Omental fat pad (tissue), 4 donors: ENCODE measurements at places on chromosomes 2 and 18.

DNA sequence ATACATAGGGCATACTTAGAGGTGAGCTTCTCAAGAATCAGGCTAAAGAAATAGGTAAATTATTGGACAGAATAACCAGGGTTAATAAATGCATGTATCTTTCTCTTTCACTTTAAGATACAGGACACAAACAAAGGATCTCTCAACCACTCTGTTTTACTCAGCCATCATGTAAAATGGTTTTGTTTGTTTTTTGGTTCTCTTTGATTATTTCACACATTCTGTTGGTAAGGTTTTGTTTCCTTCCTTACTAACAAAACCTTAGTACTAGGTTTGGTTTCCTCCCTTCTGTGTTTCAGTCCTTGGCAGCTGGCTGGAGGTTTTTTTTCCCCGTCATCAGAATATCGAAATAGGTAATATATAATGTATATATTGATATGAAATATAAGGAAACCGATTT, 1506.8 kb upstream of the TMEFF2 start:
- DNase-seq, result no peak

GRCh38 chr2:71385012-71385411, 53.4 kb downstream of the ZNF638 start:
- DNase-seq, result no peak

DNA sequence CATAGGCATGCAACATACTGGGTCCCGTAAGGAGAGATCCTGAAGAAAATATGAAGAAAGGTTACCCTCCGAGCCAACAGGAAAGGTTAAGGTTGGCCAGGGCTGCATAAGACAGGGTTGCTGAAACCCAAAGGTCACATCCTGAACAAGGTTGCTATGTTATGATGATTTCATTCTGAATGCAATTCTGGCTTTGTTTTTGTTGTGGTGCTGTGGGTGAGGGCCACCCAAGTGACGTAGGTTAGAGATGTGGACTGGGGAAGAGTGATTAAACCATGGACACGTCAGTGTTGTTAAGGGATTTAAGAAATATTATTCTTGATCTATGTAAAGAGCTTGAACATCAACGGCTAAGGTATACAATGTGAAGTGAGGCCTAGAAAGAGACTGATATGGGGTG, 60.0 kb downstream of the ZEB2 start:
- no peak for DNase-seq

- DNase-seq, result no peak
Measured at GRCh38 chr2:186592137-186592875, 2.5 kb downstream of the ITGAV start.

- DNase-seq, result peak; percentile 89
Measured at GRCh38 chr2:106193977-106194778, at the start of gene UXS1. UXS1 (minus strand) TSS chr2:106194301; CDS start chr2:106194241, 60 bp downstream.

DNA sequence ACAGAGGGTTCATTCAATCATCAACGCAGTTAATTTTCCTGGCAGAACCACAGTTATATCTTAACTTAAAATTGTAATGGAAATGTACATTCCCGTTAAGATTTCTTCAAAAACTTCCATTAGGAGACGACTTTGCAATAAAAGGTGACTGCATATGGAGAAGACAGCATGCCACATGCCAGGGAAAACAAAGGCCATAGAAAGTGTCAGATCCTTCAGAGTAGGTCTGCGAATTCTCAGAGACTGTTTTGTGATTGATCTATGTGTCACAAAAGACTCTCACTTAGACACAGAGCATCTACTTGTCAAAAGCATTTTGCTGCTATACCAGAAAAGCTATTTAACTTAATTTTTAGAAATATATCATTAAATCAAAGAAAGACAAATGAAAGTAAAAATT, 274.6 kb downstream of the DPP10 start:
- no peak for DNase-seq

- DNase-seq, result no peak
Measured at GRCh38 chr2:241064008-241064801, 37.9 kb downstream of the MTERF4 start.

DNA sequence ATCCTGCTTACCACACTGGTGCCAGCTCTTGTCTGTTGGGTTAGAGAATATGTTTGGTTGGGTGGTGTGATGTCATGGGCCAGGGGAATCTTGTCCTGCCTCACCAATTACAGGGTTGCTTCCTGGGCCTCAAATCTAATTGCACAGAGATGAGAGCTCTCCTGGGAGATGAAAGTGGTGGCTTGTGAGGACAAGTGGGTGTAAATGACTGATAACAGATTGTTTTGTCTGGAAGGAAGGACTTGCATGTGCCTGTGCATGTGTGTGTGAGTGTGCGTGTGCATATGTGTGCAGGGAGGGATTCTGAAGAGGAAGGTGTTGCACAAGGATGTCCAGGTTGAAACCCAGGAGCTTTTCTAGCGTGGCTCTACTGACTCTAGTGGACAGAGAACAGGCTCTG, 271.9 kb downstream of the LOXHD1 start:
- DNase-seq, result no peak

- no peak for DNase-seq
Measured at GRCh38 chr2:223027442-223027841, 24.5 kb upstream of the KCNE4 start.

DNA sequence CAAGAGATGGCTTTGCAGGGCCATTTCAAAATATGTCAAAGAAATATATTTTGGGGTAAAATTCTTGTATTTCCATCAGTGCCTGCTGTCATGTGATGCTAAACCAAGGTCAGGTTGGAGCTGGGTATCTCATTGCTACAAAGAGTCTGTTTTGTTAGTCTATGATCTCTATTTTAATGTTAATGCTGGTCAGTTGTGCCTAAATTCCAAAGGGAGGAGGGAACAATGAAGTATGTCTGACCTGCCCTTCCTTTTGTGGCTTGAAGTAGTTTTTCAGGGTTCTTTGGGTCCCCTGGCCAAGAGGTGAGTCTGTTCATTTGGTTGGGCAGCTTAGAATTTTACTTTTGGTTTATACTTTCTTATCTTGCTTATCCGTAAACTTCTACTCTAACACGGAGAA, 61.6 kb upstream of the DYNAP start:
- DNase-seq, result no peak

GRCh38 chr2:100064165-100064564, 78.2 kb downstream of the AFF3 start:
- DNase-seq, result no peak

DNA sequence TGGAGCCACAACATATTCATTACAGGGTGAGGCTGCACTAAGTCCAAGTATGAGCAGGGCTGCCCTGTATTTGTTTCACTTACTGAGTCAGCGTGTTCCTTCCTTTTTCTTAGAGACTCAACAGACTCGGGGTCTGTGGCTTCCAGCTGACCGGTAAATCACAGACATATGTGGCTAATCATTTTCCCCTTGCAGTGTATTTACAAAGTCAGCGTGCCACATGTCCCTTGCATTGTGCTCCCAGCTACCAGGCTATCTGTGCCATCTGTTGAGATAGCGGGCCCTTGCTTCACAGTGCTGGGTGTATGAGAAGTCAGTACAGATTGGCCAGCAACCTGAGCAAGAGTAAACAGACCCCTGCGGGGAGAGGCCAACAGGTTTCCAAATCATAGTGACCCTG, 254.3 kb downstream of the LRRTM1 start:
- no peak for DNase-seq

GRCh38 chr18:26476697-26477096, 71.7 kb downstream of the KCTD1 start:
- no peak for DNase-seq

DNA sequence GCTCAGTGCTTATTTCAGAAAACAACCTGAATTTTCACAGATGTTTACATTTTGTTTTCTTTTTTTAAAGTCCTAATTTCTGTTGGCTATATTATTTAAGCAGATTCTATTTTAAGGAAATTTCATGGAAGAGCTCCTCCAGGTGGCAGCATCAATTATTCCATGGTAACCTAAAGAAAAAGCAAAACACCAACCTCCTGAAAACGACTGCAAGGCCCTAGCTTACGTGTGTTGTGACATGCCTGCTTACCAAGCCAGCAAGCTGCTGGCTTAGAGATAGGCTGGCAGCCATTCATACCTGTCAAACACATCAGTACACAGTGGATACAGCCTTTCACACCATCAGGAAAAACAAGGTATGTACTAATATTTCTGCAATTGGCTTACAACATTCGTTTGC, 64.9 kb downstream of the LPIN2 start:
- DNase-seq, result no peak

DNA sequence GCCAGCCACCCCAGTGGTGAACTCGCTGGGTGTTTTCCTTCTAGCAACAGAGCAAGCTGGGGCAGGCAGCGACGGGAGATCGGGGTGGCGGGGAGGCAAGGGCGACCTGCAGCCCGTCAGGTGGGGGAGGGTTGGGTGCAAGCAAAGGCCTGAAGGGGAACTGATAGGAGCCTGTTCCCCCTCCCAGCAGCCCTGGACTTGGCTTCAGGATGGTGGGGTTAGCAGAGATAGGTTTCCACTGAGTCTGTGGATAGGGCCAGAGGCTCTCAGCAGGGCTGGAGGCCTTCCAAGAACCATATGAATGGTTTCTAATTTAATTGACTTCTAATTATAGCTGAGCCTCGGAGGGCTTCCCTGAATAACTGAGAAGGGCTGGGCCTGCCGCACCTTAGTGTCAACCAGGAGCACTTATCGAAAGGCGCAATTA, 55.3 kb downstream of the EDAR start:
- no peak for DNase-seq

DNA sequence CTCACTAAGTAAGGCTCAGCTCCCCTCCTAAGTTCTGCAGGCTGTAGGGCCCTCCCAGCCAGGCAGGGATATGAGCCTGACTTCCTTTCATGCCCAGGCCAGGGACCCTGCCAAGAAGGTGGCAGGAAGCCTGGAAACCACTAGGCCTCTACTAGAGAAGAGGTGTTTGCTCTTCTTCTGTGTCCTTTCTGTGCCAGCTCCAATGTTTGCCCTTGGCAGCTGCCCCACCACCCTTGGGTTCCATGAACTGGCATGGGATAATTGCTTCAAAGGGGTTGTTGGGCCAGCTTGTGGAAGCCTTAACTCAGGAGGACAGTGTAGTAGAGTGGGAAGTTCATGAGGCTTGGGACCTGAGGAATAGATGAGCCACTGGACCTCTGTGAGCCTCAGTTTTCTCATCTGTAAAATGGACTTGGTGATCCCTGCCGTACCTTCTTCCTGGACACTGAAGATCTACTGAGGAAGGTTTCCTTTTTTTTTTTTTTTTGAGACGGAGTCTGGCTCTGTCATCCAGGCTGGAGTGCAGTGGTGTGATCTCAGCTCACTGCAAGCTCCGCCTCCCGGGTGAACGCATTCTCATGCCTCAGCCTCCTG, 3.9 kb downstream of the SLC35F6 start:
- DNase-seq, result no peak

DNA sequence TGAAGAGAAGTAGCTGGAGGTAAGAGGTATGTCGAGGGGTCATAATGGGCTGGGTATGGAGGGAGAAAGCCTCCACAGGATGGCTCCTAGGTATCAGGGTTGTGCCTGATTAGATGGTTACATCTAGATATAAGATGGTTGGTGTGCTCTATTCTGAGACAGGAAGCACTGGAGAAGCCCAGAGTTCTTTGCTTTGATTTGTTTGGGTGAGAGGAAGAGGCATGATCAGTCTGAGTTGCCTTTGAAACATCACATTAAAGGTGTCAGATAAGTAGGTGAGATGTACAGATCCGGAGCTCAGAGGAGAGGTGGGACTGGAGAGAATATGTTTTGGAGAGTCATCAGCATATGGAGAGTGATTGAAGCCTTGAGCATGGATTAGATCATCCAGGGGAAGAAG, 74.1 kb downstream of the KLHL29 start:
- no peak for DNase-seq

GRCh38 chr18:63258749-63259566, 60.6 kb downstream of the BCL2 start:
- DNase-seq, result no peak

DNA sequence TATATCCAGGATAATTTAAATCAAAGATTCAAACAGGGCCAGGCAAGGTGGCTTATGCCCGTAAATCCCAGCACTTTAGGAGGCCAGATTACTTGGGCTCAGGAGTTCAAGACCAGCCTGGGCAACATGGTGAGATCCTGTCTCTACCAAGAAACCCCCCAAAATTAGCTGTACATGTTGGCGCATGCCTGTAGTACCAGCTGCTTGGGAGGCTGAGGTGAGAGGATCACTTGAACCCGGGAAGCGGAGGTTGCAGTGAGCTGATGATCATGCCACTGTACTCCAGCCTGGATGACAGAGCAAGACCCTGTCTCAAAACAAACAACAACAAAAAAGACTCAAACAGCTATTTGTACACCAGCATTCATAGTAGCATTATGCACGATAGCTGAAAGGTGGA, 9.2 kb downstream of the RAB10 start:
- DNase-seq, result no peak

GRCh38 chr2:231571661-231572191, 20.9 kb upstream of the TEX44 start:
- no peak for DNase-seq

DNA sequence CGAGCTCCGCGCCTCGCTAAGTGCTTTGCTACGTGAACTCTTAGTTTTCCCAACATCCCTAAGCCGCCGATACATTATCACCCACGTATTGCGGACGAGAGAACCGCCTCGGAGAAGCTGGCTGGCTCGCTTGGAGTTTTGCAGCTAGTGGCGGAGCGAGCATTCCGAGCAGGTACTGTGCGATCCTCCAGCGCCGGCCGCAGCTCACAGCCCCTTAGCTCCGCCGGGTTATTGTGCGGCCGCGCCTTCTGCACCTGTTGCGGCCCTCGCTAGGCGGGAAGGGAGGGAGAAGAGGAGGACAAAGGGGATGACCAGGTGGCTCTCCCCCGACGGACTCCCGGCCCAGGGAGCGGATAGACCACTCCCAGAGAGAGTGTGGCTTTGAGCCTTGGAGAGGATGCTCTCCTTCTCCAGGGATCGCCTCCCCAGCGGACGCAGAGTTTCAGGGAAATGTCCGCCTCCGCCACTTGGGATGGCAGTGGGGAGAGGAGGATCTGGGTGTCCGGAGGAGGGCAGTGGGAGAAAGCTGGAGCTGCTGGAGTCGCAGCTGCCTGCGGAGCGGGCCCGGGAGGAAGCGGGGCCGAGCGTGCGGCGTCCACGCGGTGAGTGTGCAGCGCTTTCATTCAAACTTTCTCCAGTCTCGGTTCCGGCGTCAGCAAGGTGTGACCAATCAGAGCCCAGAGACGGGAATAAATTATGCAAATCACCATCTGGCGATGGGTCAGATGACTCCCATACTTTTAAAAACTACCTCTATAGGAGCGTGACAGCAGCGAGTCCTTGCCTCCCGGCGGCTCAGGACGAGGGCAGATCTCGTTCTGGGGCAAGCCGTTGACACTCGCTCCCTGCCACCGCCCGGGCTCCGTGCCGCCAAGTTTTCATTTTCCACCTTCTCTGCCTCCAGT, at the start of gene LIPG:
TSS of gene LIPG (plus strand) at position 769 of the 905 bp plus-strand sequence. CDS start 252 bp downstream, outside the sequence.
- DNase-seq, result no peak

- DNase-seq, result no peak
Measured at GRCh38 chr2:223835701-223836532, 1.5 kb downstream of the AP1S3 start.
